Cardiac fibroblast (primary cell): ENCODE measurements at places on chromosomes 13 and 19.

GRCh38 chr13:39302820-39303219 lies 264.6 kb downstream of the NHLRC3 start:
- no peak for DNase-seq

DNA sequence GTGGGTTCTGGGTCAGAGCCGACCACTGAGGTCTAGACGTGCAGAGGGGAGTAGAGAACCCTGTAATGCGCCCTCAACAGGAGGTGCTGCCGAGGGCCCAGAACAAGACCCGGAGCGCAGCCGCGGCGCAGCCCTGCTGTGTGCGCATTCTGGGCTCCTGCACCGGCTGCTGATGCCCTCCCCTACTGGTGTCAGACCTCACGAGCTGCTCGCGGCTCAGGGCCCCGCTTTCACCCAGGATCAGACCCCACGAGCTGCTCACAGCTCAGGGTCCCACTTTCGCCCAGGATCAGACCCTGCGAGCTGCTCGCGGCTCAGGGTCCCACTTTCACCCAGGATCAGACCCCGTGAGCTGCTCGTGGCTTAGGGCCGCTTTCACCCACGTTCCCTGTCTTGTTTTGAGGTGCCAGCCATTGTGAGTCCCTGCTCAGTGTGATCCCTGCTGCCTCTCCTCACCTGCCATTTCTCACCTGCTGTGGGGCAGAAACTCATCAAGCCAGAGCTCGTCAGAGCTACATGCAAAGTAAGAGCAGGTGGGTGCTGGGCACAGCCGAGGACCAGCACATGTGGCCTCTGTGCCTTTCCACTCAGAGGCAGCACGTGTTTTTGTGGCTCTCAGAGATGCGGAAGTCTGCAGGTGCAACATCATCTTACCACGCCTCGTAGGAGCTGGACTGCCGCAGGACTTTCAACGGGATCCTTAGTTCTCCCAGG lies 47.0 kb upstream of the C13orf46 start:
- no peak for DNase-seq

- DNase-seq = no peak
Observed at GRCh38 chr13:25764378-25764777, 287.4 kb downstream of the SHISA2 start.

- no peak for DNase-seq
Observed at GRCh38 chr13:58547419-58547818, 915.9 kb downstream of the PCDH17 start.

DNA sequence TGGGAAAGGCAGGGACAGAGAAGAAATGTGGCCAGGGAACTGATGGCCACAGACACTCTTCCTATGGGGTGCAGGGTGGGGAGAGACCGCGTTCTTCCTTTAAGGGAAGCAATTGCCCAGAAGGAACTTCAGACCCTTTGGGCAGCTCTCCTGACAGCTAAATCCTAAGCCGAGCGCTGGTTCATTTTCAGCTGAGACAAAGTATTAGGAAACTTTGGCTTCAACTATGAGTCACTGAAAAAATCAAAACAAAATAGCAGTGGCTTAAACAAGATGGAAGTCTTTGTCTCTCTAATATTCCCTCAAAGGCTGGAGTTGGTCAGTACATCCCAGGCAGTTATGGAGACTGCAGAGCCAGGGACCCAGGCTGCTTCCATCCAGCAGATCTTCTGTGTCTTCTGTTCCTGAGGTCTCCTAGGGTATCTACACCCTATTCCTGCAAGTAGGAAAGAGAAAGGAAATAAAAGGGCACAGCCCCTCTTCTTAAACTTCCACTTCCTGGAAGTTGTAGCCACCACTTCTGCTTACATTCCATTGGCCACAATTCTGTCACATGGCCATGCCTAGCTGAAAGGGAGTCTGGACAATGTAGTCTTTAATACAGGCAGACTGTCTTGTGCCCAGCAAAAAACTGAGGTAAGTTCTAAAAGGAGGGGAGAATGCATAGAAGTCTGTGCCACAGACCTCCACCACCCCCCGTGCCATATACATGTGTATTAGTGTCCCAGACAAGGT lies 163.5 kb downstream of the KATNAL1 start:
- peak; percentile 77 for DNase-seq

GRCh38 chr13:27037171-27037570 lies 134.4 kb downstream of the USP12 start:
- no peak for DNase-seq

GRCh38 chr13:98923641-98924397 lies 54.0 kb downstream of the DOCK9 start:
- no peak for DNase-seq

DNA sequence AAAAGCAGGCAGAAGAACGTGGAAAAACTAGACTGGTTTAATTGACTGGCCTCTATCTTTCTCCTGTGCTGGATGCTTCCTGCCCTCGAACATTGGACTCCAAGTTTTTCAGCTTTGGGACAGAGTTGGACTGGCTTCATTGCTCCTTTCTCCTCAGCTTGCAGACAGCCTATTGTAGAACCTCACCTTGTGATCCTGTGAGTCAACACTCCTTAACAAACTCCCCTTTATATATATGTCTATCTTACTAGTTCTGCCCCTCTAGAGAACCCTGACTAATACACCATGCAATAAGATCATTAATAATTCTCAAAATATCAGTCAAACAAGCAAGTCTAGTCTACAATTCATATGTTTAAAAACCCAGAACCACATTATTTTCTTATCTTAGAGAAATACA lies 662.4 kb downstream of the TBC1D4 start:
- DNase-seq = peak; percentile 29

GRCh38 chr13:59210543-59210942 lies 953.2 kb downstream of the DIAPH3 start:
- no peak for DNase-seq

DNA sequence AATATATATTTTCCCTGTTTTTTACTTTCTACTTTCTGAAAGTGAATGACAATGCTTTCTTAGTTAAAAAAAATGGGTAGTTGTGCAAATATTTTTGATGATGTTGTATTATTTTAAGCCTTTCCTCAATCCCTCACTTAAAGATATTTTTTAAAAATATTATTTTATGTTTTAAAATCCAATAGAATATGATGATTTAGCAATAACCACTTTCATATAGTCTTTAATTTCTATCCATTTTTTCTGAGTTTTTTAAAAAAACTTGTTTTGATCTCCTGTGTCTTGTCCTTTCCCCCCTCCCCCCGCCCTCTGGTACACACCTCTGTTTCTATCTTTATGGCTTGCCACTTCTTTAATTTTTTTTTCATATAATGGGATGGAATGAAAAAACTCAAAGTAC lies 362.0 kb upstream of the SLITRK6 start:
- no peak for DNase-seq

DNA sequence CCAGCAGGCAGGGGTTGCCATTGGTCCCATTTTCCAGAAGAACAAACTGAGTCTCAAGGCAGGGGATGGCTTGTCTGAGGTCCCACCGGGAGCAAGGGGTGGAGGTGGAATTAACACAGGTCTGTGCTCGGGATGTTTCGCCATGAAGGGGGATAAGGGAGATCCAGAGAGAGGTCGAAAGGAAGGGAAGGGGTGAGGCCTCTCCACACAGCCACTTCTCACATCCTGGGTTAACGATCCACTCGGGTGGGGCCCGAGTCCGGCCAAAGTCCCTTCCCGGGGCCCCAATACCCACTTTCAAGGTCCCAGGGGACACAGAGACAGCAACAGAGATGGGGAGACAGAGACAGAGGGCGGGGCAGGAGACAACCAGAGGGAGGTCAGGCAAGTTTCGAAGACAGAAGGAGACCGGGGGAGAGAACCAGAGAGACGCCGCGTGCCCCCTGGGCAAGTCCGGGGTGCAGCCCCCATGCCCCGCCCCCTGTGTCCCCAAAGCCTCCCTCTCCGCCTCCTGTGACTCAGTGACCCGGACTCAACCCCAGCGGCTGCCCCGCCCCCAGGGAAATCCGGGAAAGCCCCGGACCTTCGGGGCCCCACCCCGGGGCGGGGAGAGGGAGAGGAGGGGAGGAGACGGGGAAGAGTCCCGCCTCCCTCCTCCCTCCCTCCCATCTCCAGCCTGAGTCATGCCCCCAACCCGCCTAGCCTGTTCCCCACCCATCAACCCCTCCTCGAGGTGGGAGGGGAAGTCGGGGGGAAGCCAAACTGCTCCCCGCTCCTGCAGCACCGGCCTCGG lies 1.4 kb upstream of the BCL3 start:
- peak; percentile 98 for DNase-seq

DNA sequence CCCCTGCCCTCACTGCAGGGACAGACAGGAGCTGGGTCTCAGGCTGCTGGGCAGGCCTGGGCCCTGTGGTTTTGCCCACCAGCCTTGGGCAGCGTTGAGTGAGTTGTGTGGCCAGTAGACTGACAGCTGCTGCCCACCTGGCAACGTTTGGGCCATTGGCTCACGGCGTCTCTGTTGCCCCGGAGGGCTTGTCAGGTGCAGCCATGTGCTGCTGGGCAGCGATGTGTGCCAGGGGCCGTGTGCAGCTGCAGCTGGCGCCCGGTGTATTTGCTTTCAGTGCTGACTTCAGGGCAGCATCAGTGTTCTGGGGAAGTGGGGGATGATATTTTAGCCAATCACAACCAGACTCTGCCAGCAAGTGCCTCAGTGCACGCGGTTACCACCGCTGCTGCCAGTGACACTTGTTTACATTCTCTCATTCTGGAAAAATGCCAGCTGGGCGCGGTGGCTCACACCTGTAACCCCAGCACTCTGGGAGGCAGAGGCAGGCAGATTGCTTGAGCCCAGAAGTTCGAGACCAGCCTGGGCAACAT lies 10.6 kb downstream of the FZR1 start:
- DNase-seq = no peak

- no peak for DNase-seq
Observed at GRCh38 chr19:34499155-34499834, 17.7 kb downstream of the WTIP start.

GRCh38 chr13:88764103-88764502 lies 1092.9 kb downstream of the SLITRK5 start:
- no peak for DNase-seq

DNA sequence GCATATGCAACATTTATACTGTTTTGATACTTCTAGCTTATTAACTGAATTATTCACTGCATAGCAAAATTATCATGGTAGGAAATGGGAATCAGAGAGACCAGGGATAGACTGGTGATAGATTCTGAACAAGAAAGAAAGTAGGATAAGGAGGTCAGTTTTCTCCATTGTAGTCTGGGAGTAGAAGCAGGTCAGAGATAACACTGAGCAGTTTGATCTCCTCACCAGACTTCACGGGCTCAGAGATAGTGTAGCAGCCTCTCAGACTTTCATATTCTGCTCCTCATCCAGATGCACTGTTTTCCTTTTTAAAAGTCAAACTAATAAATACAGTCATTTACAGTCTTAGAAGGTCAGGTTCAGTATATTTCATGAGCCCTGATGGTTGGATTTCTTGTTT lies 56.0 kb upstream of the MYO16 start:
- DNase-seq = no peak

DNA sequence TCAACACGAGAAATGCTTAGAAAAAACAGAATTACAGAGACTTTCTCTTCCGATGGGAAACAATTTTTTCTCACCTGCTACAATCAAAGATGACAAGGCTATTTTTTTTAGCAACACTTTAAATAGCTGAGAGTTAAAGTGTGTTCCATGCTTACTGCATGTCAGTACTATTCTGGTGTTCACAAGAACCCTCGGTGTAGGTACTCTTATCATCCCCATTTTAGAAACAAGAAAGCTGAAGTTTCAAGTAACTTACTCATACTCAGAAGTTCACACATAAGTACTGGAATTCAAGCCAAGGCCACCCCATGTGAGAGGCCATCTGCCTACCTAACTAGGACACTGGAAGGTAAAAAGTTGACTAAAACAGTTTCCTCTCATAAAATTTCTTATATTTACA lies 9.0 kb upstream of the TNFRSF19 start:
- DNase-seq = no peak

DNA sequence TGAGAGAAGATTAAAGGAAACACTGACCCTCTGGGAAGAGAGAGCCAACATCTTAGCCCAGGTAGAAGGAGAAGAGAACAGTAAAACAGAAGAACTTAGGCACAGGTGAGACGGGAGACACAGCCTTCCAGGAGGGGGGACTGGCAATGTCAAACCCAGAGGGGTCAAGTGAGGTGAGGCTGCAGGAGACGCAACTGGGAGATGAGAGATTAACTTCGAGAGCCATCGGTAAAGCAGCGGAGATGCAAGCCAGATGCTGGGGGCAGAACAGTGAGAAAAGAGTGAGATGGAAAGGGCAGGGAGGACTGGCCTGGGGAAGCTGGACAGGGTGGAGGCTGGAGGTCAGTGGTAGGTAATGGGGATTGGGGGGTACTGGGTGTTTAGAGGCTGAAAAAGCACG lies 5.2 kb downstream of the INSR start:
- no peak for DNase-seq

DNA sequence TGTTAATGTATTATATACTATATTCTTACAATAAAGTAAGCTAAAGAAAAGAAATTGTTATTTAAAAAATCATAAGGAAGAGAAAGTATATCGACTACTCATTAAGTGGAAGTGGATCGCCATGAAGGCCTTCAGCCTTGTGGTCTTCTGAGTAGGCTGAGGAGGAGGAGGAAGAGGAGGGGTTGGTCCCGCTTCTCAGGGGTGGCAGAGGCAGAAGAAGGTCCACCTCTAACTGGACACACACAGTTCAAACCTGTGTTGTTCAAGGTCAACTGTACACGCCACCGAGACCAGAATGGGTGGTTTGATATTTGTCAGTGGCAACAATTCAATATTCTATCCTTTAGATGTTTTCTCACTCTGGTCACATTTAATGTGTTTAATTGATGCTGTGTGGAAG lies 67.2 kb downstream of the ALOX5AP start:
- DNase-seq = no peak

- DNase-seq = peak; percentile 60
Observed at GRCh38 chr13:110329798-110330461, 22.8 kb downstream of the COL4A2 start.

DNA sequence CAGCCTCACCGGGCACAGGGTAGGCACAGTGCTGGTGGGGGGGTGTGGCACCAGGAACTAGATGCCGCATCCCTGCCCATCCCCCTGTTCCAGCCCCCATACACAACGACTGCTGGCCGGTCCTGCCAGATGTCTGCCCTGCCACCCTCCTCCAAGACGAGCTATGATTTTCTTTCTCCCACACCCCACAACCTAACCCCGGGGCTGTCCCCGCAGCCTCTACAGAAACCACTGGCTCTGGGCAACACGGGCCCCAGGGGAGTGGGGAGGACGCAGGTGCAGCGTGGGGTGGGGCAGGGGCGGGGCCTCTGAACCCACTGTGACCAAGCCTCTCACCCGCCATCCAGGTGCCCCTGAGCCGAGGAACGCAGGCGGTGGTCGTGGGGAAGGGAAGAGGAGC lies 15.5 kb downstream of the PGLS start:
- DNase-seq = no peak

DNA sequence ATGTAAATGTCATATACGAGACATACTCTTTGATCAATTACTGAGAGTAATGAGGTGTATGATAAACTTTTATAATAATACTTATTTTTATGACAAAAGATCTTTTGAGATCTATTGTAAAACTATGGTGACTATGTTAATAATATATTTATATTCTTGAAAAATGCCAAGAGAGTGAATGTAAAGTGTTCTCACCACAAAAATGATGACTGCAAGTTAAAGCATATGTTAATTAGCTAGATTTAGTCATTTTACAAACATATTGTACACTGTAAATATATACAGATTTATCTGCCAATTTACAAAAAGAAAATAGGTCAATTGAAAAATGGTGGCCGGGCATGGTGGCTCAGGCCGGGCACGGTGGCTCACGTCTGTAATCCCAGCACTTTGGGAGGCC lies 81.0 kb downstream of the GPC6 start:
- no peak for DNase-seq

GRCh38 chr13:113471844-113472243 lies 18.6 kb upstream of the ADPRHL1 start:
- DNase-seq = no peak

GRCh38 chr13:59368693-59369092 lies 795.0 kb downstream of the DIAPH3 start:
- DNase-seq = no peak
